Lower leg skin (tissue), 4 donors: ENCODE measurements at places on chromosomes 11 and 22. TPM values are rescaled to one million over a fixed set of nuclear protein-coding genes. Genes with fewer than 3 reads are reported as not detected.

SCGB2A2 gene
- total RNA-seq: 410 TPM

KIF18A gene
- 1.5 TPM for total RNA-seq

TBX10 gene
- total RNA-seq: not detected

DGCR2 gene
- total RNA-seq: 142 TPM

KCNJ5 gene
- total RNA-seq: 1.0 TPM

IL17REL gene
- not detected for total RNA-seq

ADAMTS8 gene
- 0.15 TPM for total RNA-seq

MMP12 gene
- total RNA-seq: not detected

MIOX gene
- not detected for total RNA-seq

DMC1 gene
- total RNA-seq: not detected

OR4A16 gene
- total RNA-seq: not detected

KCNE3 gene
- 0.08 TPM for total RNA-seq

CDCA5 gene
- total RNA-seq: 1.6 TPM

SHISA8 gene
- 0.58 TPM for total RNA-seq

C1QTNF4 gene
- 0.30 TPM for total RNA-seq

HEPN1 gene
- total RNA-seq: not detected

RIMBP3B gene
- not detected for total RNA-seq

SLC22A9 gene
- not detected for total RNA-seq

CFAP300 gene
- total RNA-seq: 1.9 TPM

CTSF gene
- total RNA-seq: 109 TPM

KCNK4 gene
- total RNA-seq: not detected

PRODH gene
- total RNA-seq: 35.9 TPM

SYCE3 gene
- total RNA-seq: not detected

TRIM51 gene
- not detected for total RNA-seq

FGF4 gene
- not detected for total RNA-seq

TREH gene
- total RNA-seq: not detected

GGTLC2 gene
- total RNA-seq: not detected

SHISAL1 gene
- total RNA-seq: 0.21 TPM

MS4A2 gene
- total RNA-seq: 0.13 TPM

P2RX3 gene
- not detected for total RNA-seq

HARBI1 gene
- 3.0 TPM for total RNA-seq

ACR gene
- not detected for total RNA-seq

CREB3L1 gene
- 0.61 TPM for total RNA-seq

LMO2 gene
- total RNA-seq: 13.9 TPM

FEN1 gene
- total RNA-seq: 8.9 TPM

TENM4 gene
- 41.1 TPM for total RNA-seq

OR8D4 gene
- 0.06 TPM for total RNA-seq

GLB1L2 gene
- 20.4 TPM for total RNA-seq

DESI1 gene
- 37.8 TPM for total RNA-seq

KCNJ11 gene
- 6.5 TPM for total RNA-seq

RFPL3 gene
- total RNA-seq: not detected

BARX2 gene
- total RNA-seq: 13.2 TPM

DHCR7 gene
- total RNA-seq: 56.6 TPM

DYNC2H1 gene
- total RNA-seq: 15.6 TPM

ARAP1 gene
- total RNA-seq: 89.6 TPM

VPS51 gene
- total RNA-seq: 932 TPM

TSGA10IP gene
- not detected for total RNA-seq

FAM111B gene
- 0.19 TPM for total RNA-seq

CCDC89 gene
- 3.4 TPM for total RNA-seq

TESMIN gene
- 2.0 TPM for total RNA-seq

CCDC73 gene
- not detected for total RNA-seq

SHANK3 gene
- 8.2 TPM for total RNA-seq

PPP1R14B gene
- total RNA-seq: 230 TPM

ACRV1 gene
- total RNA-seq: not detected

GUCY1A2 gene
- total RNA-seq: 1.8 TPM

PTPRJ gene
- 5.8 TPM for total RNA-seq

LMNTD2 gene
- total RNA-seq: 20.4 TPM

CSNK2A3 gene
- total RNA-seq: 0.49 TPM

IFITM10 gene
- total RNA-seq: 2.5 TPM
